ENCODE measurements at places on chromosomes 2 and 18.

DNA sequence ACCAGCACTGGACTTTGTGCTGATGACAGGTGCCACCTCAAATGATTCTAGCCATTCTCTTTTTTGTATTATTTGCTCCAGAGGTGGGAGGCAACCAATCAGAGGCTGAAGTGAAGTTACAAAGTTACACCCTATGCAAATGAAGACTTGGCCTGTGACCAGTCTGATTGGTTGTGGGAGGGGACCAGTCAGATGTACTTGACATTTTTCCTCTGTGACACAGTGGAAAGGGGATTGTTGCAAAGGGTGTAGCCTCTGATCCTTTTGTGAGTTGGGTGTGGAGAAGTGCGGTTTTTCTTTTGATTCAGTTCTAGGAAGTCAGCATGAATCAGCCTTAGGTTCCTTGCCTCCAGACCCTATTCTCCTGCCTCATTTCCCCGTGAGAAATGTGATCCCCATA is 244.0 kb downstream of the ARL6IP6 start:
- DNase-seq: no peak

- no peak for DNase-seq
These were observed 637.6 kb downstream of the ADCYAP1 start for GRCh38 chr18:1542230-1542774.

- no peak for DNase-seq
These were observed 9.4 kb upstream of the AGFG1 start for GRCh38 chr2:227462462-227462951.

GRCh38 chr2:85410584-85411404 is 628 bp upstream of the CAPG start:
- DNase-seq: no peak

DNA sequence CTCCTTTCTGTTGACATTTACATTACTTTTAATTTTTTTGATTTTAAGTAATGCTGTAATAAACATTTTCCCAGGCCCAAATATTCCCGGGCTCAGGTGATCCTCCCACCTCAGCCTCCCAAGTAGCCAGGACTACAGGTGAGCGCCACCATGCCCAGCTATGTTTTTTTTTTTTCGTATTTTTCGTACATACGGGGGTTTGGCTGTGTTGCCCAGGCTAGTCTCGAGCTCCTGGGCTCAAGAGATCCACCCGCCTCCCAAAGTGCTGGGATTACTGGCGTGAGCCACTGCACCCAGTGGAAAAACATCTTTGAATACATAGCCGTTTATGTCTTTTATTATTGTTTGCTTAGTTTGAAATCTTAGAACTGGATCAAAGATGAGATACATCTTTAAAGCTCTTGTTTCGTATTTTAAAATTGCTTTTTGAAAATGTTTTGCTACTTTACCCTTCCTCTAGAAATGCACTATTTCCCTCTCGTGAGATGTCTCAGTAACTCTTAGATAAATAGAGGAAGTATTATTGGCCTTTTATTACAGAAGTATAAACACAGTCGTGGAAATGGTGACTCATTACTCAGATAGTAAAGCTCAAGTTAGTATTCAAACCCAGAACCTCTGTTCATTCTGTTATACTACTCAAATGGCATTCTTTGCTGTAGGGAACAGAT is 2.4 kb downstream of the SMCHD1 start:
- peak; percentile 72 for DNase-seq

DNA sequence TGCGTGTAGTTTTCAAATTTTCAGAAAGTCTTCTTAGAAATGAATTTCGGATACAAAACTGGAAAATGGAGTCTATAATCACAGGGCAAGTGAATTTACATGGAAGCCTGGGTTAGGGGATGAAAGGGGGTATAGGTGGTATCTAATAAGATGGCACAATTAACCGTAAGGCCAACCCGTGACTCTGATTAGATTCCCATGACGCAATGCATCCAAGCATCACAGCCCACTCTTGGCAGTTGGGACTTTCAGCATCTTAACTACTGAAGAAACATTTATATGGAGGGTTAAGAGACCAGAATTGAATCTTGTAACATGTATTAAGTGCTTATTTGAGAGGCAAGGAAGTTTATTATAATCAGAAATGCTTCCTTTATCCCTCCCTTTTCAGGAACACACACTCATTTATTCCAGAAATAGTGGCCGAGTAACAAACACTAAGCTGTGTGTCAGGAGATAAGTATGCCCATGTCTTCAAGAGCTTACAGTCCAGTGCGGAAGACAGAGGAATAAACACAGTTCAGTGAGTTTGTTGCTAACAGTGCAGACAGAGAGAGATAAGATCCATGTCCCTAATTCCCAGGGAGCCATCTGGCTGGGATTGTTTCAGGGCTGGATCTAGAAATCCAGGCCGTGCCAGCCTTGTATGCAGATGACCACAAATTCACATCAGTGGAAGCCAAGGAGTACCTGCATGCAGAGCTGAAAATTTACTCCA is 151.2 kb downstream of the ANTXR1 start:
- no peak for DNase-seq

DNA sequence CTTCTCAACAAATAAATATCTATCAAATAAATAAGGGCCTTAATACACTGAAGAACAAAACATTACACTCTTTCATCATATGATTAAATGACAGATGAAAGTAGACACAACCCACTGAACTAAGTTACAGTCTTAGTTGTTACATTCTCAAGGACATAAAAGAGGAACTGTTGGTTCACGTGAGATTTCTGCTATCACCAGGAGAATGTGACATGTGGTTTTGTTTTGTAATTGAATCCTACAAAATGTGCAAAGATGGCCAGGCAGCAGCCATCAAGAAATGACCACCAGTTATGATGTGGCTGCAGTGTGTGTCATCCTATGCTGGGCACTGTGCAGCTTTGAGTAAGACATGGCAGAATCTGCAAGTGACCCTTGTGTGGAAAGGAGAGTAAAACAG is 310.6 kb upstream of the PIK3C3 start:
- DNase-seq: no peak

DNA sequence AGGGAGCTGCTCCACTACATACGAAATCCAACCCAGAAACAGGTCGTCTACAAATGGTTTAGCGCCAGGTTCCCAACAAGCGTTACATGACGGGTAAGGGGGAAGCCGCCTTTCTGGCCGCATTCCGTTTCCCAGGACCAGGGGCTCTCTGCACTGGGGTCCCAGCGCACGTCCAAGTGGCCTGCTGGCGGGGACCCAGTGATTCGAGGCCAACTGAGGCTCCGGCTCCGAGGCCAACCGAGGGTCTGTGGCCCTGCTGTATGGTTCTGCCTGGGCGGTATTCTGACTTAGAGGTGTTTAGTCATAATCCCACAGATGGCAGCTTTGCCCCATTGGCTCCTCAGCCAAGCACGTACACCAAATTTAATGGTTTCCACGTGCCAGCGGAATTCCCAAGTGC is 127.2 kb downstream of the PKP4 start:
- no peak for DNase-seq

- DNase-seq: no peak
These were observed 38.6 kb downstream of the ACOXL start for GRCh38 chr2:110770959-110771431.

DNA sequence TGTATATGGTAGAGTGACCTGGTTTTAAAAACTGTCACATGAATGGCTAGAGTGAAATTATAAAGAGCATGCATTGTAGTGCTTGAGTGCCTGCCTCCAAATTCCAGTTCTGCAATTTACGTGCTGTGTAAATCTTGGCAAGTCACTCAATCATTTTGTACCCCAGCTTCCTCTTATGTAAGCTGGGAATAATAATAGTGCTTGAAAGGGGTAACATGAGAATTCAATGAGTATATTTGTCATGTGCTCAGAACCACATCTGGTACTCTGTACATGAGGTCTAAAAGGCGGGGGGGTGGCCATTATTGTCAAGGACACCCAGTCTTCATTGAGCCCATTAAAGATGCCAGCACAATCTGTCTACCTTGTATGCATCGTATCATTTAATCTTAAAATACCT is 214.8 kb downstream of the MC4R start:
- DNase-seq: no peak

- DNase-seq: no peak
These were observed 140.3 kb upstream of the FOSL2 start for GRCh38 chr2:28252311-28252710.

GRCh38 chr2:74887960-74888700 is 54.2 kb downstream of the HK2 start:
- DNase-seq: no peak

GRCh38 chr2:230267059-230267458 is 41.5 kb downstream of the SP140 start:
- DNase-seq: no peak

GRCh38 chr2:12151716-12152115 is 405.3 kb downstream of the LPIN1 start:
- no peak for DNase-seq

DNA sequence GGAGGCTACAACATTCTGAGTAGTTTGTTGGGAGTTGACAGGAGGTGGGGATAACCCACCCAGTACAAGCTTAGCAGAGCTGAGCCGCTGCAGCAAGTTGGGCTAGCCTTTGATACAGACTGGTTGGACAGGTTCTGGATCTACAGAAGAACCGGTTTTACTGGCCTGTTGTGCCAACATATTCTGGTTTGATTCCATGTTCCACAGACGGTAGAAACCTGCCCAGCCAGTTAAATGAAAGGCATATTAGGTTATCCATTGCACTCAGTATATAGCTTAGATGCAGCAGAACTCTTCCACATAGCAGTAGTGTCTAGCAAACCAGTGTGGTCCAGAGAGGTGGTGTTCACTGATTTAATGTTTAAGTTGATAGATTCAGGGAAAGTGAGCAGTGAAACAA is 19.3 kb upstream of the RBBP8 start:
- DNase-seq: no peak

- DNase-seq: no peak
These were observed 4.6 kb upstream of the TCF4 start for GRCh38 chr18:55592572-55592971.

DNA sequence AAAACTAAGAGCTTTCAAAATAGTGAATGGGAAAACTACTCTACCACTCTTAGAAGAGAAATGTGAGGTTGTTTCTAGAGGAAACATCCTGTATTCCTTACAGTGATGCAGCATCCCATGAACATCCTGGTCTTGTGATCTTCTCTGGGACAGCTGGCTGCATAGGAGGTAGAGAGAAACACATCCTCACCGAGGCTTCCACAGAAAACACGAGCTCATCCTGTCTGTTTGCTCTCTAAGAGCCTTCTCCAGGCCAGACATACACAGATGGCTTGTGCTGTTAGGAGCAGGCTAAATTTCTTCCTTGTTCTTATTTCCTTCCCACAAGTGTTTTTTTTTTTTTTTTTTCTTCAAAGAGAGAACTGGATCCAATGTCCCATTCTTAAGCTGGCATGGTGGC is 14.7 kb upstream of the FZD7 start:
- DNase-seq: no peak

- no peak for DNase-seq
These were observed 147.3 kb downstream of the IRS1 start for GRCh38 chr2:226652369-226652768.

- DNase-seq: no peak
These were observed 3.5 kb downstream of the RND3 start for GRCh38 chr2:150484006-150484405.

DNA sequence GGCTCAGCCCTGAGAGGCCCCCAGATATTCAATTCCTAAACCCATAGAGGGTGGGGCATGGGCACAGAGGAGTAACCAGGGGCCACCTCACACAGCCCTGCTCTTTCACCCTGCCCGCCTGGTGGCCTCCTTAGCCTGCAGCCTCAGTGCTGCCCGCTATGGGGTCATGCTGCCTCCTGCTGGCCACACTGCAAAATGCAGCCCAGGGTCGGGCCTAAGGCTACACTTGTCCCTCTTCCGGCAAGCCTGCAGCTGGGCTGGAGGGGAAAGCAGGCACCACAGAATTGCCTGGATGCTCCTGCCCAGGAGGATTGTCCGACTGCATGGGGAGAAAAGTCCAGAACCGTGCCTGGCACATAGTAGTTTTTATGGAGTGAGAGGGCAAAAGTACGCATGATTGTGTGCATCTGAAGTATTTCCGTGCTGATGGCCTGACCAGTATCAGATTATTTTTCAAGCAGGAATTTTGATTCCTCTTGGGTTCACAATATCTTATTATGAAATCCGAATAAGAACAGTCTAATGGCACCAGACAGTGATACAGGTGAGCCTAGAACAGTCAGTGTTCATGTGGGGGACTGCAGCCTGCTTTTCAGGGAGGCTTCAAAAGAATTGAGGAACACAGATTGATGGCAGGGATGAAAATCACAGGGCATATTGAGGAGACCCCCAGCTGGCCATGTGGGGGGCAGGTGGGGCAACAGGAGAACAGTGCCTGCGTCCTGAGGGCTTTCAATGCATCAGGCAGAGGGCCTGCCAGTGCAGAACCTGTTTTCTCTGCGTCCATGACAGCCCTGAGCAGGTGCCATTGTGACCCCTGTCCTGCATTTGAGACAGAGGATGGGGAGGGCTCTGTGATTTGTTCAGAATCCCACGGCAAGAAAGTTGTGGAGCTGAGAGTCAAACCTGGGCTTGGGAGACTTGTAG is 51.2 kb upstream of the ALPP start:
- peak; percentile 79 for DNase-seq
